Activated CD8-positive, alpha-beta memory T cell treated with anti-CD3 and anti-CD28 coated beads for 1 hour (primary cell): ENCODE measurements at places on chromosomes 16 and 17.

DNA sequence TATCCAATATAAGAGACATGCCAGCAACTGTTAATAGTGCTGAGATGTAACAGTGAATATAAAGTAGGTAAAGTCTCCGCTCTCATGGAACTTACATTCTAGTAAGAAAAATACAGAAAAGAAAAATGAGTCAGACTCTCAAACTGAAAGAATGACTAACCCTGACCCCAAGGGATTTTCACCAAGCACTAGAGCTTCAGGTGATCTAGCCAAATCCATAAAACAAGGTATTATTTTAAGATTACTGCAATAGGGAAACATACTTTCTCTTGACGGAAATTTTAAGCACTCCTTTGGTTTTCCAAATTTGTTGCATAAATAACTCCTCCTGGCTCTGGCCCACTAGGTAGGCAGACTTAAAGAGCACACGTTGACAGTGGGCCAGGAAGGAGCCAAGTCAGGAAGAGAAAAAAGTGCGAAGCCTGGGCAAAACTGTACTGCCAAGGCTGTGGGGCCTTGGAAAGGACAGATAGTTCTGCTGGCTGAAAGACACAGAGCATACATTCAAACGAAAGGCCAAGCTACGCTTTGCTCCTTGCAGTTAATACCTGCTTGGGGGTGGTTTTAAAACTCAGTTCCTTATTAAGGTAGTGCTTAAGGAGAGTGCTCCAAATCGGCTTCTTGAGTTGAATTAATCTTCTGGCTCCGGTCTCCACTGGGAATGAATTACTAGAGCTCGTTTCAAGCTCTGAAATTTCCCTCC lies 1.4 kb downstream of the GOT2 start:
- DNase-seq, result no peak

- no peak for DNase-seq
Measured at GRCh38 chr17:38431346-38432145, 3.3 kb downstream of the ARHGAP23 start.

DNA sequence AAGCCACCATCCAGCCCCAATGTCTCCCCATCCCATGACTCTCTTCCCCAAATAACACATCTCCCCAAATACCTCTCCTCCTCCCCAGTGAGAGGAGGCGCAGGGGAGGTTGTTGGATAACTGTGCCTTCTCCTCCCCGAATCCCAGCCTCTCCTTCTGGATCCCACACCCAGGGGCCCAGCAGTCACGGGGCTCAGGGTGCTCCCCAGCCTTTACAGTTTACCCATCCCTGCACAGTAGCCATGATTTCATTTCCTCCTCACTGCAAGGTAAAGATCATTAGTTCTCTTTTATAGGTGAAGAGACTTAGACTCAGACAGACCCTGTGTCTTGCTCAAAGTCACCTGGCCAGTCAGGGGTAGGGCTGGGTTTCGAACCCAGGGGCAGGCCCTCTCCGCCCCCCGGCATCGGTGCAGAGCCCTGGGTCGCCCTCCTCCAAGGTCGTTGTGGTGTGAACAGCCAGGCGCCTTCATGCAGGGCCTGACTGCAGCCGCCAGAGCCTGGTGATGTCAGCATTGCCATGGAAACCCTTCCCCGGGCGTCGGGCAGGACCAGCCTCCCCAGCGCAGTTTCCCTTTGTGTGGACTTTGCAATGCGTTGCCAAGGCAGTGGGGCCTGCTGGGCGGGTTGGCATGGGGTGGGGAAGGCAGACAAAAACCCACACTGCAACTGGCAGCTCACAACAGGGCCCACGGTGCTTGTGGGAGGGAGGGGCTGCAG lies 53.3 kb upstream of the TOB1 start:
- peak; percentile 82 for DNase-seq

DNA sequence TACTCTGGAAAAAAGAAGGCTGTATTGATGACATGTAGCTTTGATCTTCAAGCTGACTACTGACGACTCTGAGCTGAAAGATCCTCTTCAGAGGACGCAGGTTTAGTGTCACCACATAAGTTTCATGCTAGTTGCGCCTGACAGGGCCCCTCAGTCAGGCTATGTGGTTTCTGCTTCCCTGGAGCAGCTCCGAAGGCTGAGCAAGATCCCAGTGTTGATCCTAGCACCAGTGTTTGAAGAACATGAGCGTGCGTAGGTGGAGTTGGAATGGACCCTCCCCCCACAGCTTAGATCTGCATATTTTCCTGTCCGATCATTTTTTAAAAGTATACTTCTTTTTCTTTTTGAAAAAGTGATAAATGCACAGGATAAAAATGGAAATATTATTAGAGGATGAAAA lies 17.3 kb downstream of the BANP start:
- no peak for DNase-seq

GRCh38 chr16:48128769-48129168 lies 27.0 kb downstream of the ABCC12 start:
- no peak for DNase-seq

GRCh38 chr17:72850410-72851118 lies 241.9 kb downstream of the SLC39A11 start:
- DNase-seq, result no peak

- no peak for DNase-seq
Measured at GRCh38 chr16:8623634-8624033, 2.1 kb downstream of the METTL22 start.

DNA sequence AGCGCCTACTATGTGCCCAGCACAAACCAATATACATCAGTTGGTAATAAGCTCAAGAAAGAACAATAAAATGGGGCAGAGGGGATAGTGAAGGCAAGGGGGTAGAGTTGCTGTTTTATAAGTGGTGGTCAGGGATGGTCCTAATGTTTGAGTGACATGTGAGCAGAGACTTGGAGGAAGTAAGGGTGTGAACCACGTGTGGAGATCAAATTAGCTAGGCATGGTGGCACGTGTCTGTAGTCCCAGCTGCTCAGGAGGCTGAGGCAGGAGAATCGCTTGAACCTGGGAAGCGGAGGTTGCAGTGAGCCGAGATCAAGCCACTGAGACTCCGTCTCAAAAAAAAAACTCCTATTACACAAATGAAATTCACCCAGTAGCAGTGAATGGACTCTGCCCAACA lies 56.5 kb downstream of the IRX6 start:
- DNase-seq, result no peak

- no peak for DNase-seq
Measured at GRCh38 chr17:61409301-61410112, 9.9 kb downstream of the TBX2 start.

GRCh38 chr16:57013229-57013628 lies 23.9 kb downstream of the NLRC5 start:
- DNase-seq, result no peak

DNA sequence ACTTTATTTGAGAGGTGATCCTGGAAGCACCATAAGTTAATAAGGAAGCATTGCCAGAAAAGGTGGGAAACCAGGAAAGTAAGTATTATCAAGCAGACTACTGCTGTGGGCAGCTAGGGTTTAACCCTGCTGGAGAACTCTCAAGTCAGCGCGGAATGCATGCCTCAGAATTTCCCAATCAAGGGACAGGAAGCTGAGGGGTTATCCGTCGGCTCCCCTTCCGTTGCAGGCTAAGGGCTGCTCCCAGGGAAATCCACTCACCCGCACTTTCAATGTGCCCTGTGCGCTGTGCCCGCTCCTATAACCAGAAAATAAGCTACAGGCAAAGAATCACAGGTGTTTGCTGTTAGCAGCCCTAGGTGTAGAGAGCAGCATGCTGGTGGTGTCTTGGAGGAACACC lies 138.5 kb upstream of the CACNG3 start:
- no peak for DNase-seq
